ENCODE measurements at places on chromosomes 3 and 15.

GRCh38 chr3:194043516-194043915 lies 92.4 kb upstream of the HES1 start:
- no peak for DNase-seq

- DNase-seq, result no peak
These were observed 3.1 kb upstream of the BNC1 start for GRCh38 chr15:83287541-83288027.

DNA sequence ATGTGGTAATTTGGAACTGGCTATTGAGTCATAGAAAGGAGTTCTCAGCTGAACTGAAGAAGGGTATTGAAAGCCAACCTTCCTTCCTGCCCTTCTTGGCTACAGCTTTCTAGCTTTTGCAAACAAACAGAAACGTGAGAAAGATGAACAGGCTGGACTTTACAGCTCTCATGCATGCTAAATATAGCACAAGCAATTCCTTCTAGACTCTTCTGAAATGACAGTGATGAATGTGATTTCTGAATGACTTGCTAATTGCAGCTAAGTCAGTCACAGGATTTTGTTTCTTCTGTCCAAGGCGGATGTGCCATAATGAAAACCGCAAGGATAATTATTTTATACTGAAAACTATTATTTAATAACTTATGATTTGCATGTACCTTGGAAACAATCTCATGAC lies 36.3 kb downstream of the BCHE start:
- no peak for DNase-seq

DNA sequence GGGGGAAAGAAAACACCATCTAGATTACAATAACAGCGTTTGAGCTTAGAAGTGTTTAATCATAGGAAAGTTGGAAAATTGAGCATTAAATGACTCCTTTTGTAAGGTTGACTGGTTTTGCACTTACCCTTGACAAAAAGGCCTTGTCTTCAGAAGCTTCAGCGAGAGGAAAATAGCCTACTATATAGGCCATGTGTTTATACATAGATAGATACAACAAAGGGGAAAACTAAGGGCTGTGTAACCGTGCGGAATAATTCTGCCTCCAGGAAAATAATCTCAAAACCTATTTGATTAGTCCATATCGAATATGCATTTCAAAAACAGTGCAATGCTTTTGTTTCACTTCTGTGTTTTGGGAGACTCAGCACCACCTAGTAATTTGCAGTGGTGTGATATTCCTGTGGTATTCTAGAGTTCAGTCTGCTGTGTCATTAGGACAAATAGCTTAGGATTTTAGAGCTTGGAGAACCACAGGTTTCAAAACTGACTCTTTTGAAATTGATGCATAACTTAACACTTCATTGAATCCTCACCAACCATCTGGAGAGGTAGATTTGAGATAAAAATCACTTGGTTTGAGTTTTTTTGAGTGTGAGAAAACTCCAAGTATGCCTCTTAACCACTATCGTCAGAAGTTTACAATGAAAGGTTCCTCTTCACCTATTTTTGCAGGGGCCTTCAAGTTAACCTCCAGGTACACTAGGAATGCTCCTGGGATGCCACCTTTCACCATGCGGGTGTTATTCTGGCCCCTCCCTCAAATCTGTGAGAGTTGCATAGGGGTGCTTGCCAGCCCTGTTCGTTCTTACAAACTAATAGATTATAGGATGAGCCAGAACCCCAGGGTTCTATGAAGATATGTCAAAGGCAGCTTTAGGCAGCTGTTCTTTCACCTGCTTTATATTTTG lies 1.9 kb downstream of the ARHGAP31 start:
- DNase-seq, result no peak

GRCh38 chr15:87599616-87600015 lies 656.9 kb downstream of the NTRK3 start:
- DNase-seq, result no peak

DNA sequence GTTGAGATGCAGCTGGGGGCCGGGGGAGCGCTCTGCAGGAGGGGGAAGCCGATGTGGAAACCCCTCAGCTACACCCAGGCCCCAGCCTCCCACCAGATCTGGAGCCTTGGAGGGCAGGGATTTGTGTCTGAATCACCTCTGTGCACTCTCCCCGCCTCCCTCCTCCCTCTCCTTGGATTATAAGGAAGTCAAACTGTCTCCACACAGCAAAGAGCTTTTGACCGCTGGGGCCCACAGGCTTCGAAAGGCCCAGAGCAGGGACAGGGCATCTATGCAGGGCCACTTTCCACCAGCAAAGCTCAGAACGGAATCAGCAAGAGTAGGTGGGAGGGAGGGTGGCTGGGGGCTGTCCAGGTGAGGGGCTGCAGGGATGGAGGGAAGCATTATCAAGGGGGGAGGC lies 68.9 kb downstream of the IQSEC1 start:
- DNase-seq, result no peak

- DNase-seq, result no peak
These were observed 33.9 kb downstream of the SMAD6 start for GRCh38 chr15:66735909-66736305.

- no peak for DNase-seq
These were observed 66.4 kb downstream of the RHCG start for GRCh38 chr15:89429986-89430385.

All from stimulated activated CD4-positive, alpha-beta T cell treated with anti-CD3 and anti-CD28 coated beads, TNF-alpha, amount 100 ng/mL, for 1 hour (primary cell).